Activated gamma-delta T cell treated with anti-CD3 and anti-CD28 coated beads, Interleukin-2, amount 50 U/mL, for 16 hours (primary cell): ENCODE measurements at places on chromosomes 5 and 9.

DNA sequence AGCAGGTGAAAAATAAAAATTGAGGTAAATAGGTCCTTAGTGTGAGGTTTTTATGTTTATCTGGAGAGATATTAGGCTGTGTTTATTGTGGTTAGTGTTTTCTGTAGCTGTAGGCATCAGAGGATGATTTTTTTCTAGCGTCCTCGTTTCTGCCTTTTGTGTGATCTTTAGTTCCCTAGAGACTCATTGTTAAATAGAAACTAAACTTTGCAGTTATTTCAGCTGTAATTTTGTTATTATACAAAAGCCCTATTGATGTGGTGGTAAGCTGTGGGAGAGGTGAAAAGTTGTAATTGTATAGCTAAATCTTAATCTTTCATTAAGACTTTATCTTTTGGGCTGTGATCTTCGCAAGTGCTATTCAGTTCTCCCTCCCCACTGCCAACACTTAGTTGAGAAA, 340.3 kb downstream of the CYLC2 start:
- DNase-seq, result no peak

GRCh38 chr9:23926368-23926767, 100.3 kb upstream of the ELAVL2 start:
- DNase-seq, result no peak

DNA sequence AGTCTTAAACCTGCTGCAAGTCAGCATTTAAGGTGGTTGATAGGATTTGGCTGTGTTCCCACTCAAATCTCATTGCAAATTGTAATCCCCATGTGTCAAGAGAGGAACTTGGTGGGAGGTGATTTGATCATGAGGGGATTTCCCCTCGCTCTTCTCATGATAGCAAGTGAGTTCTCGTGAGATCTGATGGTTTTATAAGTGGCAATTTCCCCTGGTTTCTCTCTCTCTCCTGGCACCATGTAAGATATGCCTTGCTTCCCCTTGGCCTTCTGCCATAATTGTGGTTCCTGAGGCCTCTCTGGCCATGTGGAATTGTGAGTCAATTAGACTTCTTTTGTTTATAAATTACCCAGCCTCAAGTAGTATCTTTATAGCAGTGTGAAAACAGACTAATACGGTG, 84.3 kb upstream of the SMC2 start:
- DNase-seq, result no peak

DNA sequence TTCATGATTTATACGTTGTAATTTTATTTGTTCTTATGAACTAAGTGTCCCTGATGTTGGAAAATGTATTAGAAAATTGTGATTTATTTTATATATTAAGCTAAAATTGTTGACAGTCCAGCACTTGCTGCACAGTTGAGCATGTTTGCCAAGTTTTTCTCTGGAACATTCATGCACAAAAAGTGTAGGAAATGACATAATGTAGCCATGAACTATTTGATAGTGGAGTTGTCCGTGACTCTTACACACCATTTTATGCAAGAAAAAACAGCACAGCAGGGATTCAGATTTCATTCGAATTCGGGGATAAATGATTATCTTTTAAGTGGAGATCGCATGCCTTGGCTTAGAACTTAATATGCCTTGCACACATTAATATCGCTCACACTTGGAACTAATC, 708.6 kb upstream of the WWC1 start:
- no peak for DNase-seq
